SJCRH30 (cell line): ENCODE measurements at places on chromosomes 5 and 9.

DNA sequence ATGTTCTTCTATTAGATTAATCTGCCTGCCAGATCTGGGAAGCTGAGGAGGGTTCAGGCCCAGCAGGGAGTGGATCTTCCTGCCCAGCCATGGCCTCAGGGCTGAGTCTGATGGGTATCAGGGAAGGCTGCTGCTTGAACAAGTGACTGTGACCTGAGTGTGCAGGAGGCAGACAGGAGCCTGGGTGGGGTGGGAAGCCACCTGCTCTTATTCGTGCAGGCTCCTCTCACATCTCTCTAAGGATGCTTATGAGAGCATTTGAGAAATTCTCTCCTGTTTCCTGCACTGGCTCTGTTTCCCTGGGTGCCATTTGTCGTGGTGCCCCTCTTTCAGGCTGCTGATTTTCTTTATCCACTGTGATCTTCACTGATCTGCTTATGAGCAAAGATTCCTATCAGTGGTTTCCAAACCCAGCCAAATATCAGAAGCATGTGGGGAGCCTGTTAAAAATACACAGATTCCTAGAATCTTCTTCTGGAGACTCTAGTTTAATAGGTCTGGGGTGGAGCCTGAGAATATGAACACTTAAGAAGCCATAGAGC is 2.1 kb downstream of the RGS3 start:
- DNase-seq: no peak

- no peak for DNase-seq
These were observed 208.6 kb downstream of the MPDZ start for GRCh38 chr9:13070612-13071595.

GRCh38 chr5:121029536-121030245 is 565.6 kb downstream of the PRR16 start:
- DNase-seq: no peak

GRCh38 chr5:54412913-54413312 is 42.6 kb upstream of the HSPB3 start:
- no peak for DNase-seq

DNA sequence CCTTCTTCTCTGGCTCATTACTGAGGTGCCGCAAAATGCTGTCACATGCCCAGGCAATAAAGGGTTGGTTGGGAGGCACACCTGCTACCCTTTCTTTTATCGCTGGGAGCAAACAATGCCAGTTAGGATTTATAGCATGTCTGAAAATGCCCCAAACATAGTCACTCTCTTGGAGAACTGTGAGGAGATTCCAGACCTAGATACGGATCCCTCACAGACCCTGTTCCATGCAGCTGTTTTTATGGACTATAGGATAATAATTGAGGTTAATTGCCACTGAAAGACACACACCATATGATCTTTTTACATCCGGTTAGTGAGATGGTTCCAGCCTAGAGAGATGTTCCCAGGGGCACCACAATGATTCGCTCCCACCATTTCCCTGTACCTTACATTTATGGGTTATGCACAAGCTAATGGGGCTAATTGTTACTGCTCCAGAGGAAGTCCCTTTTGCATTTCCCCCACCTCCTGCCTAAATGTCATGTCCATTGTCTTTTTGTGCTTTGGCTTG is 318.1 kb downstream of the PIK3R1 start:
- peak; percentile 84 for DNase-seq

DNA sequence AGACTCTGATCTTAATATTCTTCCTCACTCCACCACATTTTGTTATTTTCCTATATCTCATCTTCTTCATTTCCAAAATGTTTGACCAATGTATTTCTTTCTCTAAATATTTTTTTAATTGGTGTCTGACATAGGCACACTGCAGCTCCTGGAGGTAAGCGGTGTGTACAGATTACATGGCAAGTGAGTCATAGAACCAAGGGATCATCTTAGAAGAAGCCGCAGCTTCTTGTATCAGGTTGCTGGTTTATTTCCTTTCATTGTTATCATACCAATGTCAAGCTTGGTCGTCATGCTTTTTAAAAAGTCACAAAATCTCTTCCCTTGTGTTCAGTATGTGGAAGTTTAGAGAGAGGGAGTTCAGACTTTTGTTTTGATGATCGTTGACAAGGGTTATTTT is 526.1 kb upstream of the CDH18 start:
- peak; percentile 54 for DNase-seq

DNA sequence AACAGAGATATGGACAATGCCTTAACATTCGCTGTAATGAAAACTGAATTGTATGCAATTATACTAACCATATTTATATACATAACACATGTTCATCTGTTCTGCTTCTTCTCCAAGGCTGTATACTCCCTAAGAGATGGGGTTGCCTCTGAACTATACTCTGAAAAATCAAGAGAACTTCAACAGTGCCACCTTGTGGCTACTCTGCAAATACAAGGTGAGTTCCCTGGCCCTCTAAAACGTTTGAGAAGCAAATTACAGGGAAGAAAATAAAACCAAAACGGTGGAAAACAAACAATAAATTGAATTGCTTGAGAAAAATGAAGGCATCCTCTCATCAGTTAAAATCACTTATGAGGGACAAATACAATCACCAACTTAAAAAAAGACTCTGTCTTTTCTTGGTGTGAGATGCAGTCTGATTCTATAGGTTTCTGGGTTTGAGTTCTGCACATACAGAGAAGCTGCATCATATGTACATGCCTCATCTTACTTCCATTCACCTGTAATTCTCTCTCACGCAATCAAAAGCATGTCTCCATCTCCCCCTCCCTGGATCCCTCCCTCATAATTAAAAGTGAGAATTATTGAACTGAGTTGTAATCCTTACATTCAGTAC is 98.6 kb downstream of the FBXW11 start:
- DNase-seq: peak; percentile 76

- DNase-seq: no peak
These were observed 16.5 kb upstream of the SEC16A start for GRCh38 chr9:136499071-136499934.
